ENCODE measurements at places on chromosomes 5 and 9.

DNA sequence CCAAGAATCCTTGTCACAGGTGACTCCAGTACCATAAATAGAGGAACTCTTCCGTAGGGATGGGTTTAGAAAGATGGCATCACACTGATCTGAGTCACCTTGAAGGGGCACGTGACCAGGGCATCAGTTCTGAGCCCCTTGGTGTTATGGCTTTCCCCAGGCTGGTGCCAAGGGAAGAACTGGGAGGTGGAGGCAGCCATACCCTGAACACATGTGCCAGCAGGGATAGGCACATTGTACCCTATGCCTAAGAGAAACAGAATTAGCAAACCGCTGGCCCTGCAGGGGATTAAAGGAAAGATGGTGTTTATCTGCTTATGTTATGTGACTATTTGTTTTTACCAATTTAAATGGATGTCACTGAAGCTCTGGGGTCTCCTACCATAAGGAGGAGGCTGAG is 196.2 kb downstream of the RGS3 start:
- no peak for DNase-seq

DNA sequence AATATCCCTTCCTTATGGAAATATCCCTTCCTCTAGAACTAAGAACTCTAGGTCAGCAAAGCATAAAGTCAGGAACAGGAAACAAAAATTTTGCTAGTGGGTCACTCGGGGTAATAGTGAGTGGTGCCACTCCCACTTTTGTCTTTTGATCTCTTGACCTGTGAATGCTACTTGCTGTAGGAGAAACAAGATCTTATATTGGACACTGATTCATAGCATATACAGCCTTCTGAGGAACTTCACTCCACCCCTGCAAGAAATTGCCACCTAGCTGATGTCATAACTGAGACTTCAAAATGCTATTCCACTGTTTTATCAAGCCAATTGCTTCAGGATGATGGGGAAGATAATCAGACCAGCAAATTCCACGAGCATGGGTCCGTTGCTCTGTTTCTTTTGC is 53.3 kb upstream of the PRSS3 start:
- no peak for DNase-seq

- DNase-seq, result no peak
Observed at GRCh38 chr5:155222393-155222792, 208.8 kb downstream of the KIF4B start.

- no peak for DNase-seq
Observed at GRCh38 chr5:15645381-15646160, 145.6 kb downstream of the FBXL7 start.

GRCh38 chr5:138963763-138964371 is 88.7 kb upstream of the LRRTM2 start:
- no peak for DNase-seq

DNA sequence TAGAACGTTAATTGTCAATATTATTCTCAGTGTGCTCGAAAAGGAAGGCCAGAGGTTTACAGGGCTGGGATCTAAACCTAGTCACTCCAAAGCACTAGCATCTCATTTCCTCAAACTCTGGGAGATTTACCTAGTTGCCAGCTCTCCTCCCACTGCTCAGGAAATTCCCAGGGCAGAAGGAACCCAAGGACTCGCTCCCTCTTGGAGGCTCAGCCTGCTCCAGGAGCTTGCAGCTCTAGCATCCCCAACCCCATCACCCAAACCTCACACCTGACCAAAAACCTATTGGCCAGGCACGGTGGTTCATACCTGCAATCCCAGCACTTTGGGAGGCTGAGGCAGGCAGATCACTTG is 26.0 kb downstream of the SERINC5 start:
- no peak for DNase-seq

GRCh38 chr5:60365001-60365400 is 335.0 kb downstream of the DEPDC1B start:
- no peak for DNase-seq

DNA sequence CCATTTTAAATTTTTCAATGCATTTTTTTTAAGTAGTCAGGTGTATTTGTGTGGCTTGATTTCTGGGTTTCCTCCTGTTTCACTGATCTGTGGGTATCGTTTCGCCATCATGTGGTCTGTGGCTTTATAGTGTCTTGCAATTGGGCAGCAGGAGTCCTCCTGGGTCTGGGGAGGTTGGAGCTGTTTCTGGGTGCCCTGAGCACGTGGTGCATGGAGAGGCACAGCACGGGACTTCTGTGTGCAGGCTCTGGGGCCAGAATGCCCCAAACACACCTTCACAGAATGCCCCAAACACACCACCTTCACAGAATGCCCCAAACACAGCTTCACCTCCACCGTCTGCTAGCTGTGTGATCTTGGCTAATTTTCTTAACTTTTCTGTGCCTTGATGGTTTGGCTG is 82.6 kb upstream of the COL5A1 start:
- DNase-seq, result no peak

DNA sequence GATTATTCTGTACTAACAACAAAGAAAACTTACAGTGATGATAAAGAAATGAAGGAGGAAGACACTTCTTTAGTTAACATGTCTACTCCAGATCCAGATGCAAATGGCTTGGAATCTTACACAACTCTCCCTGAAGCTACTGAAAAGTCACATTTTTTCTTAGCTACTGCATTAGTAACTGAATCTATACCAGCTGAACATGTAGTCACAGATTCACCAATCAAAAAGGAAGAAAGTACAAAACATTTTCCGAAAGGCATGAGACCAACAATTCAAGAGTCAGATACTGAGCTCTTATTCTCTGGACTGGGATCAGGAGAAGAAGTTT is 67.9 kb downstream of the VCAN start:
- no peak for DNase-seq

GRCh38 chr9:113770396-113770795 is 105.7 kb upstream of the ZNF618 start:
- DNase-seq, result no peak

GRCh38 chr5:2913281-2913680 is 161.8 kb upstream of the IRX2 start:
- DNase-seq, result no peak

DNA sequence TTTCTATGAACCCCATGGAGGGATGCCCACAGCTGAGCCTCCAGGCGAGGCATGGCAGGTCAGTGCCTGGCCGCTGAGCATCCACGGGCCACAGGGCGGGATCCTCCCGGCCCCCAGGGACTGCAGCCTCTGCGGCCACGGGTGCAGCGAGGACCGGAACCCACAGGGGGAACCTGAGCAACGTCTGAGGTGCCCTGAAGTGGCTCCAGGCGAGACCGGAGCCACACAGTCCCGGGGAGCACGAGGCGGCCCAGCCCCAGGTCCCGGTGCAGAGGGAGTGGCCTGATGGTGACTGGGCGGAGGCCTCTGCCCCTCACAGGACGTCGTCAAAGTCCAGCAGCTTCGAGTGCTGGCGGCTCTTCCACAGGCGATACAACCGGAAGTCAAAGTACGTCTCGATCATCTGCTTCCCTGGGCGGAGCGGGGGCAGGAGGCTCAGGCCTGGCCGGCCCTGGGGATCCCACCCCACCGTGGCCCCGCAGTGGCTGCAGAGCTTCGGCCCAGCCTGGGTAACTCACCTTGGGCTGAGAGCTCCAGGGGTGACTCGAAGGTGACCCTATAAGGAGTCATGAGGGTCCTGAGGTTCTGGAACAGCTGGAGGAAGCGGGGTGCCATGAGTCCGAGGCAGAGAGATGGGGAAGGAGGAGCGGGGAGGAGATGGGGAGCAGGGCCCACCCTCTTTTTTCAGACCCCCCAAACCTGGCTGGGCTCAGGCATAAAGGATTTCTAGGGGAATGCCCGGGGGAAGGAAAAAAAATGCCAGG is 8.1 kb upstream of the ENTPD8 start:
- DNase-seq, result no peak

GRCh38 chr5:104299998-104300706 is 737.6 kb upstream of the NUDT12 start:
- DNase-seq, result no peak

DNA sequence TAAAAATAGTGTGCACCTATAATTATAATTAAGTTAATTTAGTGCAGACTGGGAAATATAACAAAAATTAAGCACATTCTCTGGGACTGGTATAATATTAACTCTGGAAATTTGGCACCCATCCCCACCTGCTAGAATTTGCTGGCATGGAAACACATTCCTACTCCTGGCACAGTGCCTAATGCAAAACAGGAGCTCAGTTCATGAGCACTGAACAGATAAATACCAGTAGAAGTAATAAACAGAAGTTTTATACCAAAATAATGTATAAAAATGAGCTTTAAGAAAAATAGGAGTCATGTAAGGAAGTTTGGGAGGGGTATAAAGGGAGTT is 23.7 kb upstream of the NPR3 start:
- DNase-seq, result no peak

- no peak for DNase-seq
Observed at GRCh38 chr9:121178676-121179372, 22.8 kb downstream of the RAB14 start.

GRCh38 chr5:12245429-12245828 is 341.2 kb upstream of the CTNND2 start:
- no peak for DNase-seq

GRCh38 chr9:7121055-7121454 is 363.3 kb downstream of the KDM4C start:
- no peak for DNase-seq

All from hematopoietic multipotent progenitor cell treated with erythropoietin and hydrocortisone succinate and interleukin-3 and kit ligand, for 17 days (in vitro differentiated cells).